Adipocyte (in vitro differentiated cells): ENCODE measurements at places on chromosomes 12 and 14.

DNA sequence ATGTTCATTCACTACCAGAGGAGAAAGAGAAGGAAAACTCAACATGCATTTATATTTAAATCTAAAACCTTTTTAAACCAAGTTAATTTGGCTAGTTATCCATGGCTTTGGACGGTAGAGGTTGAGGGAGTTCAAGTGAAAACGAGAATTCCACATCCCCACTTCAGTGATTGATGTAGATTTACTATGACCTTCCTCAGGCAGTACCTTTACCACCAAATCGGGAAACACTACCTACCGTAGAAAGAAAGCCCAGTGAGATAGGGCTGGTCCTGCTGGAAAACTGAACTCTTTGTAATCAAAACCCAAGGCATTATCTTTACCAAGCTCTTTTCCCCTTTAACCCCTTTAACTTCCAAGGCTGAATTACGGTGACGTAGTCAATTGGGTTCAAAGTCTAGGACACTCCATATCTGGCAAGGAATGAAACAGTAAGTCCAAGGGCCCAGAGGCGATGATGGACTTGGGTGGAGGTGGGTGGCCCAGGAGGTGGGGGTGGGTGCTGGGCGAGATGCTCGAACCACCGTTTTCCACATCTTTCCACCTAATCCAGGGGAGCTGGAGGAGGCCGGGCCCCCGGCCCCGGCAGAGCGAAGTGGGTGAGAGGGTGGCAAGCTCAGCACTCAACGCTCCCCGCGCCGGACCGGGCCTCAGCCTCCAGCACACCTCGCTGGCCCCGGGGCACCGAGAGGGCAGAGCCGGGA is 618 bp downstream of the SEC23A start:
- peak; percentile 66 for DNase-seq

DNA sequence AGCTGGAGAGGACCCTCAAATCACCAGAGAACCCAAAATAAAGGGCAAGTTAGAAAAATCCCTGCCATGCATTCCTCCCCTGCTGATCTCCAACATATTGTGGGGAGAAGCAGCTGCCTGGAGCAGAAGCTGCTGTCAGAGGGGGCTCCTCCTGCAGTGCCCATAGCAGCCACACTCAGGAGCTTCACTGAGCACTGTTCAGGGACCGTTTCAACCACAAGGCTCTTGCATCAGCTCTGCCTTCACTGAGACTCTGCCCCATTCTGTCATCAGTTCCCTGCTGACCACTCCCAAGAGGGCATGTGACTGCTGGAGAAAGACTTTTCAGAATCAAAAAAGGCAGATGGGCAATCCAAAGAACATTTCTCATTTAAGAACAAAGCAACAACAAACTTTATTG is 392.7 kb downstream of the GALC start:
- no peak for DNase-seq

DNA sequence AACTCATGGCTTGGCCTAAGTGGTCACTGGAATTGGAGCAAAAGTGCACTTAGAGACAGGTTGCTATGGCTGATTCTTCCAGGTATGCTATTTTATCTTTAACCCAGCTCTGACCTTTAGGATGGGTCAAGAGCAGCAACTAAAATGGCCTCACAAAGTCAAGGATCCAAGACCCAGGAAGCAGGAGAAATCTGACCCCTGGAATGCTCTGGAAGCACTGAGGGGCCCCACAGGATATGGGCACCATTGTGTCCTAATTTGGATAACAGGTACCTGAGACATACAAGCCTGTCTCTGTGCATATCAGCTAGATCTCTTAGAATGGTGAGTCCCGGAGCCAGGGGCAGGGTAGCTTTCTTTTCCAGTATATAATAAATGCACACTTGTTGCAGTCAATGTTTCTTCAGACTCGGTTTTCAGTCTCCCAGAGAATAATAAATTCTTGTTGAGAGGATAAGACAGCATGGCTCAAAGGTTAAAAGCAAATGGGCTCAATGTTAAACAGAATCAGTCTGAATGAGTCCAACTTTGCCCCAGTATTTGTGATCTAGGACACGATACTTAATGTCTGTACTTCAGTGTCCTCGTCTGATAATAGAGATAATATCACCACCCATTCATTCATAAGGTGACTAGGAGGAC is 29.3 kb upstream of the TMCC3 start:
- DNase-seq: no peak

DNA sequence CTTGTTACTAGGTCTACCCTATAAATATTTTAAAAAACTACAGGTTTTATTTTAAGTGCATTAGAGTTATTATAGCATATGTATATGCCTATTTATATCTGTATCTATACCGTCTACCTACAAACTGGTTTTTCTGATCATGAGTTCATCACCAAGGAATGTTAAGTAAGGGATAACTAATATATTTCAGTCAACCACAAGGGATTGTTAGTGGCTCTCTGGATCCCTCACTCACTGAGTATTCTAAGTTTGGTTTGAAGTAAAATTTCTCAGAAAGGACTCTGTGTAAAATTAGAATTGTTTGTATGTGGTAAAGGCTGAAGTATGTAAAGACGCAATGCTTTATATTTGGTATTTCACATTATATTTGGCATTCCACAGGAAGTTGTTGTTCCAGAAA is 4.8 kb downstream of the EPYC start:
- DNase-seq: peak; percentile 38

DNA sequence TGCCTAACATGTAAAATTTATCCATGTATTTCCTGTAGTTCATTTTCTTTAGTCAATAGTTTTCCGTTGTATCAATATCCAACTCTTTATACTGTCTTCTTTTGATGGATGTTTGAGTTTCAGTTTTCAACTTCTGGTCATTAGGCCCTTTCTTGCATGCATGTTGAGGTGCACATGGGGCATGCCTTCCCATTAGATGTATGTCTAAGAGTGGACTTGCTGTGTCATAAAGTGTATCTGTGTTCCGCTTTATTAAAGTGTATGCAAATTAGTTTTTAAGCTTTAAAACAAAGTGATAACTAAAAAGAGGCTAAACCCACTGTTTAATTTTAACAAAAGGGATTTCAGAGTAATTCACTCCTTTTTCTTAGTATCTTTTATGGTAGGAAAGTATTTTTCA is 441.1 kb downstream of the PCNX1 start:
- no peak for DNase-seq

- DNase-seq: no peak
Measured at GRCh38 chr14:24136684-24137528, 912 bp downstream of the PSME1 start.

DNA sequence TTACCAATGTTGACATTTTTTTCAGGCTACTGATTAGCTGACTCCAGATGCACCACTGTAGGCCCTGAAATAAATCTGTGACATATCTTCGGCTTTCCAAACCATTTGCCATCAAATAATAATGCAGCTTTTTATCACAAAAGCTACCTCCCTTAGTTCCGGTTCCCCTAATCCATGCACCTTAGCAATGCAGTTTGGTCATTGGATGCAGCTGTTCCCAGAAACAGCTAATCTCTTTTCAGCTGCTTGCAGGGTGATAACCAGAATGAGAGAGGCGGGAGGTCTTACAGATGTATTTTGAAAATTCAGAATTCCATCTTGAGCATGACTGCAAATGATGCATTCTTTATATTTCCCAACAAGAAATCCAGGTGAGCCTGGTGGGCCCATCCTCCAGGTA is 646.2 kb downstream of the SOX5 start:
- DNase-seq: no peak

GRCh38 chr12:89507015-89507824 is 17.4 kb downstream of the GALNT4 start:
- no peak for DNase-seq

GRCh38 chr14:90613453-90613852 is 202.8 kb downstream of the TTC7B start:
- DNase-seq: no peak
